ENCODE measurements at places on chromosomes 12 and 14. TPM values are rescaled to one million over a fixed set of nuclear protein-coding genes. Genes with fewer than 3 reads are reported as not detected.

Gene TSPAN9
- 50.6 TPM for total RNA-seq

Gene PRKCH
- 5.7 TPM for total RNA-seq

Gene RPGRIP1
- total RNA-seq, result 0.10 TPM

Gene KITLG
- total RNA-seq, result 16.2 TPM

Gene KRT6C
- not detected for total RNA-seq

Gene CELA1
- total RNA-seq, result not detected

Gene TAS2R42
- total RNA-seq, result not detected

Gene FSCB
- total RNA-seq, result not detected

Gene LRCOL1
- total RNA-seq, result not detected

Gene CPM
- 5.7 TPM for total RNA-seq

Gene REP15
- 0.36 TPM for total RNA-seq

Gene SYCP3
- total RNA-seq, result not detected

Gene RND1
- total RNA-seq, result 5.1 TPM

Gene RNASE7
- 0.07 TPM for total RNA-seq

Gene C12orf54
- total RNA-seq, result not detected

Gene DCN
- 0.22 TPM for total RNA-seq

Gene CHD8
- total RNA-seq, result 38.9 TPM

Gene TSPAN11
- total RNA-seq, result 0.10 TPM

Gene PMCH
- not detected for total RNA-seq

Gene PDE3A
- 3.0 TPM for total RNA-seq

Gene TSPAN8
- not detected for total RNA-seq

Gene NAV3
- 7.9 TPM for total RNA-seq

Gene KRT72
- total RNA-seq, result not detected

Gene SLC39A9
- 40.4 TPM for total RNA-seq

Data from A549 treated with Hydrocortisone at 1 μM for 4 hours (cell line).